ENCODE measurements at places on chromosomes 2 and 18.

GRCh38 chr2:172329774-172330671, 97.4 kb upstream of the ITGA6 start:
- DNase-seq, result no peak

GRCh38 chr2:65025453-65026123, 30.6 kb upstream of the CEP68 start:
- DNase-seq, result no peak

- DNase-seq, result no peak
These were observed 184.5 kb downstream of the WDPCP start for GRCh38 chr2:63403820-63404219.

- DNase-seq, result no peak
These were observed 179.5 kb downstream of the PTGR3 start for GRCh38 chr18:75029481-75029880.

- DNase-seq, result peak; percentile 77
These were observed 81.1 kb downstream of the RTP5 start for GRCh38 chr2:241950413-241951315.

- DNase-seq, result no peak
These were observed 7.5 kb upstream of the RMDN2 start for GRCh38 chr2:37917281-37918228.

DNA sequence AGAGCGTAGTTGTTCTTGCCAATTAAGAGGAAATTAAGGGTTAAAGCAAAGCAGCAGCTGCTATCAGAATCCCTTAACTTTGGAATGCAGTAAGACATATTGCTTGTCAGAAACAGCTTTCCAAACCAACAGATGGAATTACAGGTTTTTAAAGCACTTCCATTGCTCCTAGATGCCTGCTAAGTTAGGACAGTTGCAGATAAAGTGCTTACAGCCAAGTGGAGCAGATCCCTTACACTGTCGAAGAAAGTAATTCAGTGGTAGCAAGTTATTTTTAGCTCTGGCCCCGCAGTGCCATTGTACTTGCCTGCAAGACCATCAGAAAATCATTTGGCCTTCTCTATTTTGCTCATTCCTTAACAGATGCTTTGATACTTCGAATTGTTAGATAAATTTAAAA, 5.4 kb downstream of the PDK1 start:
- DNase-seq, result peak; percentile 20

- no peak for DNase-seq
These were observed 144.0 kb downstream of the EML6 start for GRCh38 chr2:54867457-54867856.

- no peak for DNase-seq
These were observed 63.0 kb upstream of the SMAD2 start for GRCh38 chr18:47993409-47993808.

DNA sequence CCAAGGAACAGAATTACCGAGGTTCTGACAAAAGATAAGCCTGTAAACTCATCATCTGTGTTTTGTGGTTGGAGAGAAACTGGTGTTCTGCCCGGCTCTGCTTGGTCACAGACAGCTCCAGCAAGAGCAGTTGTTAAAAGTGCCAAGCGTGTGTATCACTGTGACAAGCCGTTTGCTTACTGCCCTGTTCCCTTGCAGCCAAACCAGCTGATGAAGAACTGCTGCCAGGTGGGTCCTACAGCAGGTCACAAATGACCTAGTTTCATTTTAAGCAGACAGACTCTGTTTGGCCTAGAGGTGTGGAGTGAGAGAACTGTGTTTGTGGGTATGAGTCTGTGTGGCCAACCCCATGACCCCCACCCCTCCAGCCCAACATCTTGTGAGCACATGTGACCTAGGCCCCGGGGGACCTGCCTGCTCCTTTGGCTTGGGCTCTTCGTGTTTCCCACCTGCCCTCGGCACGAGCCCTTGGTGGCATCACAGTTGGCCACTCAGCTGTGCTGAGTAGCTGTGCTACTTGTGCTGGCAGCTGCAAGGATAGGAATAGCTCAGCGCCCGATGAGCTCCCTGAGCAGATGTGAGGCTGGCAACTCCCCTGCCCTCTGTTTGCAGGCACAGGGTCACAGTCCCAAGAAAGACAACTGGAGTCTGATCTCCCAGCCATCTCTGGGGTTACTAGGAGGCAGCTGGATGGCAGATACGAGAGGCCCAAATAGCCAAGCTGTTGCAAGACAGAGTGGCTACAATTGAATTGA, 9.7 kb downstream of the OXER1 start:
- DNase-seq, result no peak

DNA sequence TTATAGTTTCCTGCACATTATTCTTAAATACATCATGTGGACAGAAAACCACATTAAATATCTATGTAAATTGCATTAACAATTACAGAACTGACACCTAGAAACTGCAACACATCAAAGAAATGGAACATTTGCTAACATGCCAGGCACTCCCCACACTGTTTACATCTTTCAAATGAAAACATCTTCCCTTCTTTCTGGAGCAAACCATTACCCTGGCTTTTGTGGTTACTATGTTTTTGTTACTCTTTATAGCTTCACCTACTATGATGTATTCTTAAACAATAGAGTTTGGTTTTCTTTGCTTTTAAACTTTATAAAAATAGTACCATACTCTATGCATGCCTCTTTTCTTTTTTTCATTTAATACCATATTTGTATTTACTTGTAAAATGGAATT, 1894.5 kb upstream of the CELF4 start:
- no peak for DNase-seq

DNA sequence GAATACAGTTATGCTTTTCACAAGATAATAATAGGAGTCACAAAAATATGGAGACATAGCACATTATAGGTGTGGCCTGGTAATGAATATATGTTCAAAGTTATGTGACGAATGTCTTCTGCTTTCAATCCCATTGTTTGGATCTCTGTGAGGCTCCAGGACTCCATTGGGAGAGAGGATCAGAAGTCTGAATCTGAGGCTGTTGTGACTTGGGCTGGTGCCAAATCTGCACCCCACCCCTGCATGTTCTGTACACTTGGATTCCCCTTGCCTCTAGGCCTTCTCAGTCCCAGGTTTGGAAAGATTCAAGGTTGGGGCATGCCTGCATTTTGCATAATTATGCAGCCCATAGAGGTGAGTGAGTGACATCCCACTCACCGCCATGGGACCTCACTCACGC, 103.1 kb upstream of the MGAT5 start:
- DNase-seq, result no peak

- DNase-seq, result no peak
These were observed 1407.4 kb downstream of the SUCLG1 start for GRCh38 chr2:83051538-83052170.

GRCh38 chr2:217742276-217742675, 260.5 kb downstream of the TNS1 start:
- DNase-seq, result no peak

DNA sequence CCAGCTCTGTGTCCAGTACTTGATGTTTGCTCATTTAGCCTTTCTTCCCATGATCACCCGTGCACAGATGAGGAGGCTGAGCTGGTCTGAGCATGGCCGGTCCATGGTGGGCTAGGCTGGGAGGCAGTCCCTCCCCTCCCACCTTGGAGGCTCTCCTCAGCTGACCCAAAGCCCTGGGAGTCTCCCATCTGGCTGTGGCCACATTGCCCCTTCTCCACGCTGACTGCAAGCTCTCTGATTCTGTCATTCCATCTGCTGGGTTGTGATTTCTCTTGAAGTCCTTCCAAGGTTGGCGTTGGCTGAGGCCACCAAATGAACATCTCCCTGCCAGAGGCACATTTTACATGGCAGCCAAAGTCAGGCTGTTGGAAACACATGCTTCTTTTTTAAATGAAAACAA, 44.0 kb downstream of the ACKR3 start:
- no peak for DNase-seq

GRCh38 chr18:23306822-23307221, 146.3 kb upstream of the RIOK3 start:
- no peak for DNase-seq

DNA sequence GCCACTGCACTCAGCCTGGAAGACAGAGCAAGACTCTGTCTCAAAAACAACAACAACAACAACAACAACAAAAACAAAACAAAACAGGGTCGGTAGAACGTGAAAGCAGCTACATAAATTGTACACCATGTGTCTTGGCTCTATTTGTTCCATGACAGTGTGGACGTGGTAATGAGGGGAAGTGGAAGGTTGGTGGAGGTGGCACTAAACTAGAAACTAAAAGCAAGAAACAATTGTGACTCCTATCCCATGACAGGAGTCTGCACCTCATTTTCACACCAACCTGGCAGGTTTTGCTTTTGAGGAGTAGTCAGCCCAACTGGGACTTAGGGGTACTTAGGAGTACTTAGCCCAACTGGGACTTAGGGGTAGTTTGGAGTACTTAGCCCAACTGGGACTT, 62.5 kb upstream of the MRPS9 start:
- DNase-seq, result no peak

DNA sequence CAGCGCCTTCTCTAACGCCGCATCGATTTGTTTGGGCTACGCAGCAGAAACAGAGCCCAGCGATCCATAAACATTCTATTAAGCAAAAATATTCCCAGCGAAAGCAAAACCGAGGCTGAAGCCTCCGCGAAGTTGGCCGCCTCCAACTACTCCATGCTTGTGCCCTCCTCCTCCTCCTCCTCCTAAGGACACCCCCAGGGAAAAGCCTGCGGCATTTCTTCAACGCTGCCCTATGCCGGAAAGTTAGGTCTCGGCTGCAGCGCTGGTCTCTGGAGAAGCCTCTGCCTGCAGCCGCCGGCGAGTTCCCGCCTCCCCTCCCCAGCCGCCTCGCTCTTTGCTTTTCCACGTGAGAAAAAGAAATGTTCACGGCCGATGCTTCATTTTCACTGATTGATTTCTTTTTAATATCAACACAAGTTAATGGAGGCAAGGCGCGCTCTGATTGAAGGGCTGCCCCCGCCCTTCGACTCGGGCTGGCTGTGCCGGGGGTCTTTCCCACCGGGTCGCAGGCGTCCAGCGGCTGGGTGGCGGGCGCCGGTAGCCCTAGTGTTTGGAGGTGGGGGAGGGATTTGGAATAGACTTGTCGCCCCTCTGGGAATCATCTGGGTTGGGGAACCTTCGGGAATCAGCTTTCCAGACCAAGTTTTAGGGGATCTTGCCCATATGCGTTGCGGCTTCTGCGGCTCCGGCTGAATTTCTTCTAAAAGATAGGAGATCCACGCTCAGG, 3.9 kb downstream of the NRP2 start:
- no peak for DNase-seq

- DNase-seq, result no peak
These were observed 23.5 kb upstream of the RPL37A start for GRCh38 chr2:216474925-216475670.

DNA sequence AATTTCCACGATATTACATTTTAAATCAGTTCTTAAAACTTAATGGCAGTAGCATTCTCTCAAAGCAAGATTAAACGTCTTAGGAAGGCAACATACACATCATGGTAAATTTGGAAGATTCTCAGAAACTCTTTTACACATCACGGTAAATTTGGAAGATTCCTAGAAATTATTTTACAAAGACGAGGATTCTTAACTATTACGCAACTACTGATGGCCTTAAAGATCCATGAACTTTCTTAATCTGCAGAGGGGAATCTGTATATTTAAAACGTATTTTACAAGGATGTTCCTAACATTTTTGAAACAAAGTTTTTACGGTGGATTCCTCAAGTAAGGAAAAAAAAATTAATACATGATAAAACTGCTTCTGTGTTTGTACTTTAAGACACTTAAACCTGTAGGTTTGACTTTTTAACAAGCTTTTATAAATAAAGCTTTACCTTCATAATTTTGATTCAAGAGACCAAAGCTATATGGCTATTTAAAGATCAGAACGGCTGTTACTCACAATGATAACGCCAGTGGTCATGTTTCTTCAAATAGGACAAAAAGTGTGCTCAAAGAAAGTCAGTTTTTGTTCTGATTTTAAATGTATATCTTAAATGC, 1.7 kb downstream of the ATF2 start:
- no peak for DNase-seq
